Inflammatory macrophage treated with lipopolysaccharide for 1 hour (primary cell): ENCODE measurements at places on chromosomes 5 and 9.

- DNase-seq, result no peak
These were observed 612.5 kb downstream of the KIF4B start for GRCh38 chr5:155625897-155626543.

- no peak for DNase-seq
These were observed 18.3 kb upstream of the MUSK start for GRCh38 chr9:110650261-110650660.

GRCh38 chr5:35438288-35438687 is 179.4 kb upstream of the SPEF2 start:
- DNase-seq, result no peak

DNA sequence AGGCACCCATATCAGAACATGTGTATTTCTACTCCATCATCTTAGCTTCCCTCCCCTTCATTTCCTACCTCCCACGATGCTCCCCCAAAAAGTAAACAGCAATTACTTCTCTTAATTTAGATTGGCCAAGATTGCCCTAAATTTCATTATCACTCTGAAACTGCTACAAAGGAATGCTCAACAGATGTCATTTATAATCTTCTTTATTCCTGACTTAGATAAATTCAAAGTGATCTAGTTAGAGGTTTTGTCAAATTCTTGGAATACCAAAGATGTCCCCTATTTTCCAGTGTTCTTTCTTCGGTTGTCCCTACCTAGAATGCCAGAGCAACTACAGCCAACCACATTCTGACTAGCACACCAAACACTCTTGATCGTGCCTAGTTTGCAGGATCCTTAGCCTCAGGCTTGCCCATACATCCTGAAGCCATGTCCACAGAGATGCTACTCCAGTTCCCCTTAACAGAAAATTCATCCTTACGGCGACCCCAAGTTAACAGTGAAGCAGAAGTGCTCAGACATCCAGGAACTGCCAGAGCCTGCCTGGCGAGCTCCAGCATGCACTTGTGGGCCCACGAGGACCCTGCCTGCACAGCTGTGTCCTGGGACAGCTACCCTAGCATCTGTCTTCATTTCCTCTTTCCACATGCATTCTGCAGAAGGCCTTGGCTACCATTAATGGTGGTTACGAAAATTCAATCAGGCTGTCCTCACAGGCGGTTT is 31.6 kb downstream of the DAP start:
- DNase-seq, result no peak

DNA sequence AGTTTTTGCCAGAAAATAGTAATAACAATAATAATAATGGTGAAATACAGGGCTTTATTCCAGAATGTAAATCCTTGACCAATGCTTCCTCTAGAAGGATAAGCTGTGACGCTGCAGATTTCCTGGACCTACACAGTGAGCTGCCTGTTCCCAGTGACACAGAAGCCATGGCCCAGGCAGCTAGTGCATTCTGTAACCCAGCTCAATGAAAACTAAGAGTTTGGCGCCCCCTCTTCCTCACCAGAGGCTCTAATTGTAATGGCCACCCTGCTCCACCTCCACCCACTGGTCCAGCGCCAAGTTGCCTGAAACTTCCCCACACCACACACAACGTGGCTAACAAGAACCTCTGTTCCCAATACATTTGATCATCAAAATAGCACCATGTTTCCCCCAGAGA is 248.1 kb downstream of the CETN3 start:
- peak; percentile 45 for DNase-seq

GRCh38 chr9:95879591-95879990 is 4.1 kb downstream of the ERCC6L2 start:
- no peak for DNase-seq

GRCh38 chr9:90900130-90900529 is 98.5 kb downstream of the SYK start:
- no peak for DNase-seq

DNA sequence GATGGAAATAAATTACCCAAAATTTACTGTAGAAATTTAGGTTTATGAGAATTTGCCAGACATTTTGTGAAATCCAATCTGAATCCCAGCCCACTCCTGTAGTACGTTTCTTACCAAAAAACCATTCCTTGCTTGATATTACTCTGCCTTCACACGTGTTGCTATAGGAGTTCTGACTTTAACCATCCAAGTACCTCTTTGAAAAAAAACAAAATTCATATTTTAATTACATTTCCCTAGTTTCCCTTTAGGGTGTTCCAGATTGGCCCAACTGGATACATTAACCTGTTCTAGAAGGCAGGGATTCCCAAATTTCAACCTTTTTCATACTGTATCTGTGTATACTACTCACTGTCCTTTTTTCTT is 1.4 kb upstream of the PJA2 start:
- no peak for DNase-seq

- no peak for DNase-seq
These were observed 77.9 kb upstream of the FSD1L start for GRCh38 chr9:105369911-105370310.

DNA sequence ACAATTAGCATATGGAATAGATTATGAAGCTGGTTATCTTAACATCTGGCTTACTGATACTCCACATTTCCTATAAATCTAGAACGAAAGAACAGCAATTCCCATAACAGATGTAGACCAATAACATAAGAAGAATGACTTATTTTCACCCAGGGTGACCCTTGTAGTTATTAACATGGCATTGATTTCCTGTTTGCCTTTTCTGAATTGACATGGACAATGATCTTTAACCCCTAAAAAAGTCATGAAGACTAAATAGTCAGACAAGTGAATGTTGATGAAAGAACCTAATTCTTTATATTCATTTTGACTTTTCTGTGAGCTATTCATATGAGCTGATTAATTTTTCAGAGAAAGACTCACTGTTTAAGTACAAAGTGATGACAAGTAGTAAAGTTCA is 175.3 kb upstream of the CD180 start:
- no peak for DNase-seq

- DNase-seq, result no peak
These were observed 73.8 kb upstream of the KLF9 start for GRCh38 chr9:70488098-70488792.

DNA sequence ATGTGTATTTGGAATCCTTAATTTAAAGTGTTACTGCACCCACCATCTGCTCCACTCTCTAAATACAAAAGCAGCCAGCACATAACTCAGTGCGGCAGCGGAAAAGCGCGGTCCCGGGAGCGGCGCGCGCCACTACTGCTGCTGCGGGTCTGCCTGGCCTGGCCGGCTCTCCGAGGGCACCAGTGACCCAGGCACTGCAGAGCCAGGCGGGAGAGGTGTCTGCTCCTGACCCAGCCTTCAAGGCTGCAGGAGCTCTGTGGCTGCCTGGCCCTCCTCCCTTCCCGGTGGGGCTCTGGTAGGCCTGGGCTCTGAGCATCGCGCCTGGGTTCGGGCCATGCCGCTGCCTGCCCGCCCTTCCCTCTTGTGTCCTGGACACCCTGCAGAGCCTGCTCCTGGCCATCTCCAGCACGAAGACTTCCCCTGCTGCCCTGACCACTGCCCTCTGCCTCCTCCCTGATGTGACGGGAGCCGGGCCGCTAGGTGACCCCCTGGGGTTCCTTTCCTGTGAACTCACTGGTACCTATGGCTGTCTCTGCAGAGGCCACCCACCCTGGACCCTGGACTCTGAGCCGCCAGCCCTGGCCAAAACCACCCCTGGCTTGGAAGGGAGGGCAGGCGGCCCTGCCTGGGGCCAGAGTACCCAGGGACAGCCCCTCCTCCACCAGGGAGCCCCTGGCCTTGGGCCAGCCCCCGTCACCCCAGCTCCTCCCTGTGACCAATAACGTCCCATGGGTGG is 32.8 kb upstream of the UBAC1 start:
- DNase-seq, result no peak

- no peak for DNase-seq
These were observed 177.0 kb downstream of the FGF18 start for GRCh38 chr5:171596391-171596878.

DNA sequence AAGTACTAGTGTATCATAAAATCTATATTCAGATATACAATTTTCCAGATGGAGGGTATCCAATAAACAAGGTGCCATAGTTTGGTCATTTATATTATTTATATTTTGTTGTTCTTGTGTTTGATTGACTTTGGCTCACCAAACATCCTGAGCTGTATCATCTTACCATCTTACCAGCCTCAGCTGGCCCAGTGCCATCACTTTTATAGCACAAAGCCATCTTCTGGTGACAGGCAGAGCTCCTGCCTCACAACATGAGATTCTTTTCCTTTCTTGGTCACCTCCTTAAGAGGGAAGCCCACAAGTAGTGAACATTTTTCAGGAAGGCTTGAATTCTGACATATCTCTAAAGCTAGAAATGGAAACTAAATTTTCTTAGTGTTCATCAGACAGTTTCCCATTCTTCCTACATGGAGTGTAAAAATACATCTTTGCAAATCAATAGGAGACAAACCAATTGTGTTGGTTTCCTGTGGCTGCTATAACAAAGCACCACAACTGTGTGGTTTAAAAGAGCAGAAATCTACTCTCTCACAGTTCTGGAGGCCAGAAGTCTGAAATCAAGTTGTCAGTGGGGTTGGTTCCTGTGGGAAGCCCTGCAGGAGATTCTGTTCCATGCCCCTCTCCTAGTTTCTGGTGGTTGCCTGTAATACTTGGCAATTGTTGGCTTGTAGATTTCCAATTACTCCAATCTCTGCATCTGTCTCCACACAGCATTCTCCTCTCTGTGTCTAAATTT is 341.8 kb downstream of the MAN2A1 start:
- no peak for DNase-seq

GRCh38 chr9:135301271-135302263 is 178.0 kb upstream of the PPP1R26 start:
- no peak for DNase-seq

- no peak for DNase-seq
These were observed 55.0 kb upstream of the MARCHF11 start for GRCh38 chr5:16234598-16234997.

DNA sequence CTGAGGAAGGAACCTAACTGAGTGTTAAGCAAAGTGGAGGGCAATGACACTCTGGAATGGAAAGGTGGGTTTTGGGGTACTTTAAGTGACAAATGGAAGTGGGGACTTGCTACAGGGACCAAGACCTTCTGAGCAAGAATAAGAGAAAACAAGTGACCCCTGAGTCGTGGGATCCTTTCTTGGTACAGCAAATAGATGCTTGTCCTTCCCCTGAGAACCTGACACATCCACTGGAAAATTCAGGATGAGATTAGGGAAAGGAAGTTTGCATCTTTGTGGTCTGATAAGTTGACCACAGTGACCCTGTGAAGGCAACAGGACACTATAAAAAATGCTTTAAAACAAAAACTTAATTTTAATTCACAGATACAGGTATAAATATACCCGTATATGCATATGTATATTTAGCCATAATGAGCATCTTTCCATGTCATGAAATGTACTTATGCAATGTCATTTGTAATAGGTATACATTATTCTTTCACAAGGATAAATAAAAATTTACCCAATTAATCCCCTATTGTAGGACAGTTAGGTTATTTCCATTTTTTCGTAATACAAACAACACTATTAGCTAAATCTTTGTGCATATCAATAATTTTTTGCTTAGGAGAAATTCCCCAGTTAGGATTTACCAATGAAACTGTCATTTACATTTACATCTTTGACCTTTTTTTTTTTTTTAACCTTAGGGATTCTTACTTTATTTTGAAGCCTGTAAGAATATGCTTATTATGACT is 2.0 kb upstream of the IRF1 start:
- DNase-seq, result peak; percentile 58

DNA sequence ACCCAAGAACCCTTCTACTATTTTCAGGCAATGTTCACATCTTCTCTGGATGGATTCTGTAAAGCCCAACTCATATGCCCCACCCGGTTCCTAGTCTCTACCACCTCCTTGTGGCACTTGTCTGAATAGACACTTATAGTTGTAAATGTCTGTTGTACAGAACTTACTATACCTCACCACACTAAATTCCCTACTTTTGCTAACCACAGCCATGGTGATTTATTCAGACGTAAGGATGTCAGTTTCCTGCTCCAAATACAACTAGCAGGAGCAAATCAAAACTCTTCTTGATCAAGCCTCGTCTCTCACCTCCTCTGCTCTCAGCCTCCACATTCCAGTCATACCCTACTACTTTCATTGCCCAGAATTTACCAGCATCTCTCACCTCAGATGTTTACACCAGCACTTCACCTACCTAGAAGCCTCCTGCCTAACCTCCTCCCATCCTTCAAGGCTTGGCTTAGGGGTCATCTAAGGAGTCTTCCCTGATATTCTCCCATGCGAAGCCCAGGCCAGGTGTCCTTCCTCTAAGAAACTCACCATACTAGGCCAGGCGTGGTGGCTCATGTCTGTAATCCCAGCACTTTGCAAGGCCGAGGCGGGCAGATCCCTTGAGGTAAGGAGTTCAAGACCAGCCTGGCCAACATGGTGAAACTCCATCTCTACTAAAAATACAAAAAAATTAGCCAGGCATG is 75.5 kb downstream of the MAPKAP1 start:
- peak; percentile 76 for DNase-seq
